ENCODE measurements at places on chromosomes 5 and 9.

DNA sequence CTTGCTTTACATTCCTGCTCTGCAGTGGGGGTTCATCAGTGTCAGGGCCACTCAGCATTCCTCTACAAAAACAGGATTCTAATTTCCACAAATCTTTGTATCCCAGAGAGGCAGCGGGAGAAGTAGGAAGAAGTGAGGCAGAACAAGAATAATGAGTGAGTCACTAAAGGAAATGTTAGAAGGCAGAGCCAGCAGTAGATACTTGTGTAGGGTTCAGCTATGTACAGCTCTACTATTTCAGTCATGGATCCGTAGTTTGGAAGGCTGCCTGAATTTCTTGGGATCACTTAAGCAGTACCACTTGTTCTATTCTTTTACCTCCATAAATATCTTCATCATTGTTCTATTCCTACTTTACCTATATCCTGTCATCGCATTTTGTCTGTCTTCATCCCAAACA, 246.3 kb upstream of the TLE4 start:
- DNase-seq, result no peak

- no peak for DNase-seq
Observed at GRCh38 chr9:127538849-127539258, 73.2 kb upstream of the STXBP1 start.

DNA sequence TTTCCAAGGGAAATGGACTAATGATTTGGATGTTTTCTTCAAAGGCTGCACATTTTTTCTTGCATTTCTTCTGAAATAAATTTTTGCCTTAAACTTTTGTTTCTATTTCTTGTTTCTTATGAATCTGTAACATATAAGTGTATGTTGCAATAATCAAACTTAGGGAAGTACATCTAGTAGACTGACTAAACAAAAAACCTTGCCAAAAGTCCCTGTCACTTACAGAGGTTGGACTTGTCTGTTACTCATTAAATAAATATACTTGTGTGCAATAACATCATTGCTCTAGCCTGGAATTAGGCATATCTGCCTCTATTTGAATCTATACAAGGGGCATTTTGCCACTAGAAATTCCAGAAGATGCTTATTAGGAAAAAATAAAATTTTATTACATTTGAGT, 56.6 kb downstream of the C6 start:
- DNase-seq, result no peak

DNA sequence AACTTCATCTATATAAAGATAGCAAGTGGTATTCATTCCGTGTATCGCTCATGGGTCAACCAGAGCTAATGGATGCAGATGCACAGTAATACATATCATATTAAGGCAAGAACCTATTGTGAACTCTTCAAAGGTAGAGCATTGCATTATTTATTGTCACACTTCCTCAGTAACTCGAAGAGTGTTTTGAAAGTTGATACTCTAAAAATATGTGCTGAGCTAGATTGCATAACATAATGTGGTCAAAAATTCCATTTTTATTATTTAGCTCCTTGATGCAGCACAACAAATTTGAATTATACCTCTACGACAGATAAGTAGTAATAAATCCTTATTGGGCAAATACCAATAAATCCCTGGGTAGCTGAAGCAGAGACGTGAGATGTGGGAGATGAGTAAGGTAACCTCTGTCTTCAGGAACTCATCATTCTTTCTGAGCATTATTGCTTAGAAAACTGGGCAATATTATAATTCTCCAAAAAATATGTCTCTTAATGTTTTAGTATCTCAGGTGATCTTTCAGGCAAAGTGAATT, 70.3 kb downstream of the CDH18 start:
- no peak for DNase-seq

DNA sequence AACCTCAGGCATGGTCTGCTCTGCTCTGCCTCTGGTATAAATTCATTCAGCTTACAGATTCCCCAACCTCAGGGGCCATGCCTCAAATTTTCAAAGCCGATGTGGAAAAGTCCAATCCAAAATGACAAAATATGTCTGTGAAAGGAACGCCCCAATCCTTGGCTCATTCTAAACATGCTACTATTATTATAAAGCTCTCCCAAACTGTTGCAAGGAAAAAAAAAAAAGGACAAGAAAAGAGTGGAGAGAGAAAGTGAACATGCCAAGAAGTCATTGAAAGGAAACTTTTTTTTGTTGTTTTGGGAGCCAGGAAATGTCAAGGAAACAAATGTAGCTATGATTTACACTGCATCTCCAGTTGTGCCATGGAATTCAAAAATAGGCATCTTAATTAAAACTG, 3.8 kb downstream of the COL23A1 start:
- no peak for DNase-seq

GRCh38 chr5:69050214-69050613, 43.6 kb upstream of the SLC30A5 start:
- DNase-seq, result no peak

- DNase-seq, result no peak
Observed at GRCh38 chr5:29239606-29240005, 1953.9 kb upstream of the CDH6 start.

DNA sequence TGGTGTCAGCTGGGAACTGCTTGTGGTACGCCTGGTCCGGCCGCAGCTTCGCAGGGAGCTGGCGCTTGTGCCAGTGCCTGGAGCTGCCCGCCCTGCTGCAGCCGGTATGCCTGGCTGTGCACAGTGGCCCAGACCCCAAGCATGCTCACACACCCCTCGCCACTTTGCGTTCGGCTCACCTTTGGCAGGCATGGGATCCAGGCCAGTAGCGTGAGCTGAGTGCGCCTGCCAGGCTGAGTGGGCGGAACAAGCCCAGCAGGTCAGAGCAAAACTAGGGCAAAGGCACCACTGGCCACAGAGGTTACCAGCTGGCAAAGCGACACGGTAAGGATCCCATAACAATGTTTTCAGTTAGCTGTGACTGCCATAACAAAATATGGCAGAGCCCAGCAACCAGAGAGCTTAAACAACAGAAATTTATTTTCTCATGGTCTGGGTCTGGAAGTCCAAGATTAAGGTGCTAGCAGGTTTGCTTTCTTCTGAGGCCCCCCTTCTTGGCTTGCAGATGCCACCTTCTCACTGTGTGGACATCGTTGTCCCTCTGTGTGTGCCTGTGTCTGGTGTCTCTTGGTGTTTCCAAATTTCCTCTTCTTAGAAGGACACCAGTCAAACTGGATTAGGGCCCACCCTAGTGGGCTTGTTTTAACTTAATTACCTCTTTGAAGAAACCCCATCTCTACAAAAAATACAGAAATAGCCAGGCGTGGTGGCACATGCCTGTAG, 61.6 kb downstream of the PSAT1 start:
- DNase-seq, result no peak

GRCh38 chr5:38200872-38201557, 57.3 kb upstream of the EGFLAM start:
- DNase-seq, result no peak

DNA sequence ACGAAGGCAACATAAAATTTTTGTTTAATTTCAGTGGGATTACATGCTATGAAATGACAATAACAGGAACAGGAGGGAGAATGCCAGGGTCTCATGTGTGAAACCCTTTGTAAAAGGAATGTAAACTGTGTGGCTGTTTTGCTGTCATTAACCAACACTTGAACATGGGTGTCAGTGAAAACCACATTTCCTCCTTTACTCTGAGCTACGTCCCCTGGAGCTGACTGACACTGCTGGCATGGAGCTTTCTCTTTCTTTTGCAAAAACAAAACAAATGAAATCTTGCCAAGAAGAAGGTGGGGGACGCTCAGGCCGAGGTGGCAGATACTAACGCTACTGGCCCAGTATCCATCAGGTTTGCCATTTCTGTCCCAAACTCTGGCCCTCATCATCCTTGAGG, 121.4 kb downstream of the DMRT2 start:
- DNase-seq, result no peak

DNA sequence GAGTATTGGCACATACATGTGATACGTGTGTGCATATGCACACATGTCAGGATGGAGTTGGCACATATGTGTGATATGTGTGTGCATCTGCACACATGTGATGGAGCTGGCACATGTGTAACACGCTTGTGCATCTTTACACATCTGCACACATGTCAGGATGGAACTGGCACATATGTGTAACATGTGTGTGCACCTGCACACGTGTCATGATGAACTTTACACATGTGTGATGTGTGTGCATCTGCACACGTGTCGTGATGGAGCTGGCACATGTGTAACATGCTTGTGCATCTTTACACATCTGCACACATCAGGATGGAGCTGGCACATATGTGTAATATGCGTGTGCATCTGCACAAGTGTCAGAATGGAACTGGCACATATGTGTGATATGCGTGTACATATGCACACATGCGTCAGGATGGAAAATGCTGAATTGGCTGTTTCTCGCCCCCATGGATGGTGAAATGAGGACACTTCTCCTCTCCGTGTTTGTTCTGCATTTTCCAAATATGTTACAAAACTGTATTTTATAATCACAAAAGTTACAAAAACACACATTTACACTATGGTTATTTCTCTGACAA, 16.3 kb upstream of the SLC6A19 start:
- DNase-seq, result no peak

DNA sequence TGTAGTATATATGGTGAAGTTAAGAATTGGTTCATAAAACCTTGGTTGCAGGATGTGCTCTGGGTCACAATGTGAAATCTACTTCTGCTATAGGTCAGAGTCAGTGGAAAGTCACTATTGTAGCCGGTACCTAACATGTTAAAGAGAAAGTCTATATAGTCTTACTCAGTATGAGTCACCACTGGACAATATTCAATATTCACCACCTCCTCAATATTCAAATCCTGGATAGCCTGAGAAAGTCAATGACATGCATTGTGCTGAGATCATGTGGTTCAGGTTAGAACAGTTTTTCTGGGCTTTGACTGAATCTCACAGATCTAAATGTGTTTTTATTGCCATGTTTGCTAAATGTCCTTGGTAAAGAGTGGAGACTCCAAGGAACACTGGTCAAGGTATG, 108.8 kb downstream of the HMHB1 start:
- DNase-seq, result no peak

GRCh38 chr9:127178686-127179632, 56.5 kb upstream of the ANGPTL2 start:
- DNase-seq, result no peak

- no peak for DNase-seq
Observed at GRCh38 chr9:100472268-100472667, 681 bp upstream of the TMEFF1 start.

DNA sequence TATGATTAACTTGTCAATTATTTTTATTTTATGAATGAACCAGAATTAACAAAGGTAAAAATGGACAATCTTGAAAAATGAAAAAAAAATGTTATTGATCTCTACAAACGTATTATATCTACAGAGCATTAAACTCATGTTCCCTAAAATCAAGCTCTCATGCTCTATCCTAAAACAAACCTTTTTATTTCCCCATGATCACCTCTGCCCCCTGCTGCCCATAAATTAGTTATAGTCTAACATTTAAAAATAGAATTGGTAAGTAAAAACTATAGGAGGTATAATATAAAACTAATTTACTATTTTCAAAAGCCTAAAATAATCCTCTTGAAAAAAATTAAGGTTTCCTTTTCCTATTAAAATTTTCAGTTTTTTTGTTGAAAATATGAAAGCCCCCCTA, 168.0 kb upstream of the POU5F2 start:
- peak; percentile 65 for DNase-seq

DNA sequence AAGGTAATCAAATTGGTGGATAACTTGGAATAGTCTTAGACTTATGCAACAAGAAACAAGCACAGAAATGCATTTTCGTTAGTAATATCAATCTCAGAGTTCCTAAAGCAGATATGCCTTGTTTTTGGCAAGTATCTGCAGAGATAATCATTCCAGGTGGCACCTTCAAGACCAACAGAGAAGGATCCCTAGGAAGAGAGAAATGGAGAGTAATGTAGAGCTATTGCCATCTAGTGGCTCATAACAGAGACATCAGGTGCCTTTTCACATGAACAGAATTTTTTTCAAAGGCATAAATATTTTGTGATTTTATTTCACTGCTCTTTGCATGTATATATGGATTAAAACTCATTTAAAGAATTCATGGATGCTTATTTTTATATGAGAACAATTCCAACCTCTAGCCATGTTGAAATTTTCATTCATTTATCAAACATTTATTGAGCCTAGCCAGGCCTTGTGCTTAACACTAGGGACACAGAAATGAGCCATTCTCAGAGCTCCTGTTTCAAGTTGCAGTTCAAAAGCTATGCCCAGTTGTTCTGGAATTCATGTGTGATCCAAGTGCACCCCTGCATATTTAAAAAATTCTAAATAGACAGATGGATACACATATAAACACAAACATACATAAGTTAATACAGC, 117.5 kb upstream of the OR13F1 start:
- DNase-seq, result peak; percentile 69

DNA sequence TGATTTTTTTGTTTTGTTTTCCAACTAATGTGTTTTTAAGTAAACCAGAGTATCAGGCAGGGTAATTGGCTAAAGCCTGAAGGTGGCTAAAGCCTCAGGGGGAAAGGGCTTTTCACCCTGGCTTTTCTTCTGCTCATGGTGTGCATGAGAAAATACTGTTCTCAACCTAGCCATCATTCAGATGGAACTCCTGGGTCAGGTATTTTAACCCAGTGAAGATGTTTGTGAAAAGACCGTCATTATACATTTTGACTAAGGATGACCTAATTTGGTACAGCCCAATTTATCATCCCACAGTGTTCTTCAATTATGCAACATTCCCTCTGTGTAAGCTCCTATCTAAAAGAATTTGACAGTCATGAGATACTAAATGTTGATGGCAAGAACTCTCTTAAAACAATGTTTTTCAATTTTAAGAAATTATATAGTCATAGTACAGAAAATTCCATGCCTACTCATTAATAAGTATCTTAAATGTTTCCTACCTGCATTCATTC, 209.5 kb upstream of the TARS1 start:
- DNase-seq, result no peak
